Stimulated activated CD8-positive, alpha-beta memory T cell treated with anti-CD3 and anti-CD28 coated beads, Interleukin-15, amount 100 ng/mL, for 24 hours (primary cell): ENCODE measurements at places on chromosomes 1 and 21.

DNA sequence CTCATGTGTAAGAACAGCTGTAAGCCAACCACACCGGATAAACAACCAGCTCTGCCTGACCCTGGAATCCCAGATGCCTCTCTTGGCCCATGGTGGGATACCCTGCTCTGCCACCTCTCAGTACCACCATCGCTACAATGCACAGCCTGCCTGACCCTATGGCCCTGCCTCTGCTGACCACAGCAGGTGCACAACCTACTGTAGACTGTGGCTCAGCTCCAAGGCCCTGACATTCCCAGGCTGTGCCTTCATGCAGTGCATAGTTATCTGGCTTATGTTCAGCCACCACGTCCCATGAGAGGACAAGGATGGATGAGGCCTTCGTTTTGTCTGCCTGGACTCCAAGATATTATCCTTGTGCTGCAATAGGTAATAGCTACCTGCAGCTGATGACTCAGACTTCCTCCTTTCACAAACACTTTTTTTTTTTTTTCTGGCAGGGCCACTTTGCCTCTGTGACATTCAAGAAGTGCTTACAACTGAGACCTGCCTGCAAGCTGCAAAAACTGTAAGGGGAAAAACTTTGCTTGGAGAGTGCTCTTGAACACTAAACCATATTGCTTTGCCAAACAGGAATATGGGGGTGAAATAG, 177.7 kb downstream of the URB2 start:
- DNase-seq, result no peak

DNA sequence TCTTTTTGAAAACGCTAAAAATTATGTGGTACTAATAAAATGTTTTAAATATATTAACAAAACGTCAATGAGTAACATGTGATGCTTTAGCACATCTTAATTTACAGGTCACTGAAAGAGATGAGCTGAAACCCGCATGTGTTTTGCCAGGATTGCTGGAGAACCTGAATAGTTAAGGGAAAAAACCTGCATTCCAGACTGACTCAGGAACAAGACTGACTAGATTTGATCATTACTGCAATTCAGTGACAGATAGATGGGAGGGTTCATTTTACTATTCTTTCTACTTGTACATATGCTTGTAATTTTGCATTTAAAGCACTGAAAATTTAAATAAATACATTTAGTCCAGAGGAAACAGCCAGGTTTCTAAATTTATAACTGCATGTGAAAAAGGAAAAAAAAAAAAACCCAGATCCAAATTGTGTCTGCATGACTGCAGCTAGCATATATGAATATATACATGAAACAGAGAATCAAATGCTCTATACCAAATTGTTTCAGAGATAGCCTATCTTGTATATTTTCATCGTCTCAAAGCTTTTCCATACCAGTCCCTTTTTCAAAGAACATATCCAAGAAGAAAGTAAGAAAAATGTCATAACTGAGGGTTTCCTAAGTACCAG, 71.7 kb downstream of the APP start:
- DNase-seq, result no peak

- DNase-seq, result no peak
These were observed 51.2 kb downstream of the STX6 start for GRCh38 chr1:180971273-180971997.

- no peak for DNase-seq
These were observed 6.1 kb upstream of the AIRE start for GRCh38 chr21:44279354-44280260.

- DNase-seq, result no peak
These were observed 72.9 kb downstream of the RPS6KA1 start for GRCh38 chr1:26602378-26602959.

DNA sequence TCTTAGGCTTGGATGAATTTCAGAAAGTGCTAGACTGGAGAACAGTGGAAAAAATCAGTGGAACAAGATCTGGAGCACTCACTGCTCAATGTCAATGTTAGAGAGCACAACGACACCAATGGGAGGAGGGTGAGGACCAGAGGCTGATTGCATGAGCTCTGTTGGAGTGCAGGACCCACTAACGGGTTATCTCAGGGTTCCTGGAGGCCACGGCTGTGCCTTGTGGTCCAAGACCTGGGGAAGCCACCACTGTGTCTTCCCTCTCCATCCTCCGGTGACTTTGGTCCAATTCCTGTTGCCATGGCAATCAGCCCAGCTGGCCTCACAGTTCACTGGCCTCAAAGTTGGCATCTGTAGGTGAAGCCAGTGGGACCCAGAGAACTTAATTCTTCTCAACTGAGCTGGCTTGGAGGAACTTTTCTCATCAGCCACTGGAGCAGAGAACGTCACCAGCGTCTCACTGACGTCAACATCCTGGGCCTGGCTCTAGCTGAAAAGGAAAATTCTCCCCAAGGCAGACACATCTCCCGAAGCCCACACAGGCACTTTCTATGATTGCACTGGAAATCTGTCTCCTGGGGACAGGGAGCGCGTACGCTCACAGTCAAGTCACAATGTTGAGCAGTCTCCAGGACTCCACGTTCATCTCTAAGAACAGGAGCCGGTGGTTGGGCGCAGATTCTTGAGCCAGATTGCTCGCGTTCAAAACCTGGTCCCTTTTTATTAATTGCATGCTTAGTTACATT, 21.9 kb upstream of the GPR157 start:
- DNase-seq, result no peak

GRCh38 chr1:33905241-33905640, 41.4 kb downstream of the HMGB4 start:
- no peak for DNase-seq

DNA sequence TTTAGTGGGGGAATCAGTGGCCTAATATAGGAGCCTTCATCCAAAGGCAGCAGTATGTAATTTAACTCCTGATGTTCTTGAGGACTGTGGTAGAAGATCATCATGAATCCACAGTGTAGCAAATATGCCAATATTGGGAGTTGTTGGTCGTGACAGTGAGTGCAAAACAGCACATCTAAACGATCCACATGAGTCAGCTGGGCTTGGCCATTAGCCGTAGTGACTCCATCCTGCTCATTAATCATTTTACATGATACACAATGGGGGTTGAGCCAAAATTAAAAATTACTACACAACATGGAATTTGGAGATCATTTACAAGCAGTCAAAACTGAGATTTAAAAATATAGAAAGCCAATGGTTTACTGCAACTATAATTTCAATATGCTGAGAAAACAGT, 653.9 kb upstream of the CAMK1G start:
- no peak for DNase-seq

GRCh38 chr1:34758751-34759150, 789 bp upstream of the GJB4 start:
- DNase-seq, result no peak

GRCh38 chr1:239123260-239123659, 263.1 kb upstream of the CHRM3 start:
- DNase-seq, result no peak

DNA sequence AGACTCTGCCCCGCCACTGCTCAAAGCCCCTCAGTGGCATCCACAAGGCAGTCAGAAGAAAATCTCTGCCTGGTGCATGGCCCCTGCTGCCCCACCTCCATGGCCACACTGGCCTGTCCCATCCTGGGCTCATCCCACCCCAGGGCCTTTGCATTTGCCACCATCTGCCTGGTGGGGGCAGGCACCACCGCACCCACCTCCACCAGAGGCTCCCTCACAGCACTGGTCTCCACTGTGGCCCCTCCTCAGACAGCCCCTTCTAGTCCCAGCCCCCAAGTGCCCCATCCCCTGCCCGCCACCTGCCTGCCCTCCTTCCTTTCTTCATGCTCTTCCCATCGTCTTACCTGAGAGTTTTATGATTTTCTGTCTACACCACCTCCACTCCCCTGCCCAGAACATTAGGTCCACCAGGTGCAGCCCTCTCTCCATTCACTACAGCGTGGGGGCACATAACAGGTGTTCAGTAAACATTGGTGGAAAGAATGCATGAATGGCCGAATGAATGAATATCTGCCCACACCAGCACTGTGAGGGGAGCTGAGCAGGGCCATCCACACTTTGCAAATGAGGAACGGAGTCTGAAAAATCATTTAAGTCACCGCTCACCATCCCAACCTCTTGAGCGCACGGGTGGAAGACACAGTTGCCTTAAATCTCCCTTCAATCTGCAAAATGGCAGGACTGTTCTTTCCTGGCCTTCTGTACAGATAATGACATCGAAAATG, 2.1 kb downstream of the PRDM15 start:
- no peak for DNase-seq

- no peak for DNase-seq
These were observed 33.5 kb downstream of the XKR8 start for GRCh38 chr1:27993241-27993640.
